Right cardiac atrium (tissue), 5 donors: ENCODE measurements at places on chromosomes 5 and 9. TPM values are rescaled to one million over a fixed set of nuclear protein-coding genes. Genes with fewer than 3 reads are reported as not detected.

GRCh38 chr5:130974021-130974683 is 190.9 kb downstream of the HINT1 start:
- DNase-seq: no peak

DNA sequence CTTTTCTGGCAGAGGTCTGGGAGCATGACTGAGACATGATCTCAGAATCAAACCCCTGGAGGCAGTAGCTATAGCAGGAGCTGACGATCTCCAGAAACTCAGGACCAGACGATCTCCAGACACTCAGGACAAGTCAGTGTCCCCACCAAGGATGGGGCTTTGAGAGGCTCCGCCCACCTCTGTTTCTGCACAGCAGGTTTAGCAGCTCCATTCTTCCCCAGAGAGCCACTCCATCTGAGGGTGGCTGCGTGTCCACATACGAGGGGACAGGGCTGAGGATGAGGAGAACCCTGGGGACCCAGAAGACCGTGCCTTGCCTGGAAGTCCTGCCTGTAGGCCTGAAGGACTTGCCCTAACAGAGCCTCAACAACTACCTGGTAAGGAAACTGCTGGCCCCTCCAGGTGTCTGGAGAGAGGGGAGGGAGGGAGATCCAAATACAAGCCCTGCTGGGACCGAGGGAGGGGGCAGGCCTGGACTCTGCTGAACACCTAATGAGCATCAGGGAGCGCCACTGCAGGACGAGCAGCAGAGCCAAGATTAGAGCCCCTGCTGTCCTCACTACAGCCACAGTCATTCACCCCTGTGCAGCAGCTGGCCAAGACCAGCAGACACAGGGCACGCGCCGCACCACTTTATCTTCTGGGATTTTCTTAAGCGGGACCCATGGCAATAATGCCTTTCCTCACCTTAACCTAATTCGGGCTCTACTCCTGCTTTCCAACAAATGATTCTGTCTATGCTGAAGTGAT is at the start of gene GABRP:
Gene GABRP (plus strand): TSS at position 228 of the 750 bp plus-strand sequence. CDS start 4,891 bp downstream, outside the sequence.
- DNase-seq: no peak

NMUR2 gene
- total RNA-seq: not detected

F2RL1 gene
- total RNA-seq: 1.4 TPM

DNA sequence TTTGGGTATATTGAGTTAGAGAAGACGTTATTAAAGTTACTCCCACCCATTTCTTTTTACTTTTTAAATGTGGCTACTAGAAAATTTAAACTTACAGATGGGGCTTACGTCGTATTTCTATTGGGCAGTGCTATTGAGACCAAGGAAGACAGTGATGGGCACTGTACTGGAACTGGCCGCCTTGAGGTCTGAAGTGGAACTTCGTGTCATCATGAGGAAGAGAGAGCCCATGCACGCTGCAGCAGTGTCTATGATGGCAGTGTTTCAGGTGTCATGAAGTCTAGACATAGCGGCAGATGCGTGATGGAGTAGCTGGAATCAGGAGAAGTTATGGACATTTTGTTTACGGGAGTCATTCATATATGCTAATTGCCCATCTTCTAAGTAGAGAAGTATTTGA is 143.7 kb downstream of the LRRC70 start:
- no peak for DNase-seq

CTXN3 gene
- total RNA-seq: not detected

FSTL4 gene
- not detected for total RNA-seq

ZDHHC11 gene
- 25.0 TPM for total RNA-seq

PCDHA3 gene
- total RNA-seq: 0.40 TPM

DNA sequence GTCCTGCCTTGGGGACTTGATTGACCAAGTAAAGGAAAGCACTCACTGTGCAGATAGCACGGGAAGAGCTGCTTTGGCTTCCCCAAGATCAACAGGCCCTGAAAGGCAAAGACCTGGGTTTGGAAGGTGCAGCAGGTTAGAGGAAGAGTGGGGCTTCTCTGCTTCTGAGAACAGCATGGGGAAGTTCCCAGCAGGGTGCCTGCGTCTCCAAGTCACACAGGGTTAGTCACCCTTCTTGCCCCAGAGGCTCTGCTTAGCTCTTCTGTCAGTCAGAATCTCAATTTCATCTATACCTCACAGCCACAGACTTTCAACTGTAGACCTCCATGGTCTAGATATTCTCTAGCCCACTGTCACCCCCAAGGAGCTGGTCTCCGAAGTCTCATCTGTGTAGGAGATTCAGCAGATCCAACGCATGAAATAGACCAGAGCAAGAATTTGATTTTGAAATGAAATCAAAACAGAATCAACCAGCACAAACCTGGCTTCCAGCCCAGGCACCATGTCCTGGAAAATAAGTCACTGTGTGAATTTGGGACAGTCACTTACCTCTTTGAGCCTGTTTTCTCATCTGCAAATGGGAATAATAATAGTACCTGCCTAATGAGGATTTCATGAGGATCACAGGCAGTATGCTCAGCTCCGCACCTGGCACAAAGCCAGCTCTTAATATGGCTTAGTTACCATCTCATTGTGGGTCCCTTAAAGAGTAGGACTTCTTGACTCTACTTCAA is 64.0 kb downstream of the SFXN1 start:
- no peak for DNase-seq

DNA sequence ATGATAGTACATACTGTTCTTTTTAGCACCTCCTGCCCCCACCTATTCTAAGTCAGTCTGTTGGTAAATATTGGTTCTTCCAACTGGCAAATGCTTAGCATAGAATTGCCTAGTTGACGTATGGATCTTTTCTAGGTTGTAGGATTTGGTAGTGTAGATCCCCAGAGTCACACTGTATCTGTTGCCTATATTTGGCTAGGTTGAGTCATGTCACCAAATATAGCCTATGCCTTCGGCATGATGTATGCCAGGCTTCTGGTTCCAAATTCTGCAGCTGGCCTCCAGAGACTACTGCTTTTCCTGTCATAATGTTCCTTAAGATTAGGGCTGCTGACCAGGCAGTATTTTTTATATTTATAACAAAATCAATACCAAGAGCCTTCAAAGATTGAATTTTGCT is 38.2 kb downstream of the CPEB4 start:
- DNase-seq: no peak

DNA sequence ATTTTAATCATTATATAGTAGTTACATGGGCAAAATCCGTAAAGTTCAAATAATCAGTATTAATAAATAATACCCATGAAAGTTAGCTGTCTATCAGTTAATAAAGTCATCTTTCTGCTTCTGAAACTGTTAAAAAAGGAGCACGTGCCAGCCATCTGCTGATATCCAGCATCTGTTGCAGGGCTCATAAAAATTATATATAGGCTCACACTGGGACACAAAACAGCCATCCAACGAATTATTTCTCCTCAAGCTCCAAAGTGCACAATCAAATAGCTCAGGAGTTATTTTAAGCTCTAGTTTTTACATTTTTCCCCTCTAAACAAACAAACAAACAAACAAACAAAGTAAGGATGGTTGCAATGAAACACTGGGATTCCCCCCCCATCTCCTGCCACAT is 48.3 kb downstream of the MRPS27 start:
- no peak for DNase-seq

ENTPD8 gene
- total RNA-seq: not detected

- no peak for DNase-seq
Measured at GRCh38 chr5:58040044-58040443, 419.8 kb downstream of the PLK2 start.

TAF11L8 gene
- not detected for total RNA-seq

DND1 gene
- not detected for total RNA-seq

- no peak for DNase-seq
Measured at GRCh38 chr5:125148076-125148475, 401.6 kb upstream of the ZNF608 start.

DNA sequence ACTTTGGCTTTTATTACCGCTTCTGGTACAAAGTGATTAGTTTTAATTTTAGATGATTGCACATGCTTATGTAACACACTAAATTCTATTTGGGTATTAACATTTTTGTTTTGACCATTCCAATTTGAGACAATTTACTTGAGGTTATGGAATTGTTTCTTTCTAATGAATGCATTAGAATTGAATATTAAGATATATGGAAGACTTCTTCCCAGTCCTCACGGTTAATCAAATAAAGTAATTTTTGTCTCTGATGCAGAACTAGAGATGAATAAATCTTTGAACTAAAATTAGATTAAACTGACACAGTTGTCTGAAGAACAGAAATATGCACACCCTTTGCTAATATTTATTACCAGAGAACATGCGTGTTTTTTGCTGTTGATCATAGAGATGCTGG is 127.1 kb upstream of the FBXL17 start:
- DNase-seq: no peak

- DNase-seq: no peak
Measured at GRCh38 chr9:20395651-20396050, 226.6 kb downstream of the MLLT3 start.

DNA sequence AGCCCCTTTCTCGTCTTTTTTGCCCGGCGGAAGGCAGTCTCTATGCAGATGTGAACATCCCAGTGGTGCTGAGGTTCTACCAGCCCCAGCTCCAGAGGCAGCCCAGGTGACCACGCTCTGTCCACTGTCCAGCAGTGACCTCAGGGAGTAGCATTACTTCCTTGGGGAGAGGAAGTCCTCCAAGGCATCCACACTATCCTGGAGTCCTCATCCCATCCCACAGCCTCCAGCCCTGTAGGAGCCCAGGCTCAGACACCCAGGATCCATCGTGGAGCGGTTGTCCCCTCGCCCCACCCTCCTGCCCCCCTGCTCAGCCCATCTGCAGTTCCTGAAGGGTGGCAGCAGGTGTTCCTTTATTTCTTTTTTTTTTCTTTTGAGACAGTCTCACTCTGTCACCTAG is 294.5 kb upstream of the IRX4 start:
- no peak for DNase-seq

TMEM141 gene
- total RNA-seq: 99.4 TPM

- DNase-seq: no peak
Measured at GRCh38 chr9:109945573-109945972, 165.6 kb downstream of the PALM2AKAP2 start.

- DNase-seq: no peak
Measured at GRCh38 chr5:82068723-82069122, 96.9 kb downstream of the ATG10 start.

NIPAL4 gene
- total RNA-seq: 0.74 TPM

BRINP1 gene
- 1.6 TPM for total RNA-seq

GRCh38 chr5:34657274-34657921 is 1.3 kb downstream of the RAI14 start:
- DNase-seq: peak; percentile 28

C9orf50 gene
- not detected for total RNA-seq

GRCh38 chr5:61667525-61668218 is 335.6 kb downstream of the ZSWIM6 start:
- DNase-seq: no peak

GRCh38 chr5:15737871-15738664 is 238.1 kb downstream of the FBXL7 start:
- DNase-seq: no peak

C5orf15 gene
- 29.7 TPM for total RNA-seq

DNA sequence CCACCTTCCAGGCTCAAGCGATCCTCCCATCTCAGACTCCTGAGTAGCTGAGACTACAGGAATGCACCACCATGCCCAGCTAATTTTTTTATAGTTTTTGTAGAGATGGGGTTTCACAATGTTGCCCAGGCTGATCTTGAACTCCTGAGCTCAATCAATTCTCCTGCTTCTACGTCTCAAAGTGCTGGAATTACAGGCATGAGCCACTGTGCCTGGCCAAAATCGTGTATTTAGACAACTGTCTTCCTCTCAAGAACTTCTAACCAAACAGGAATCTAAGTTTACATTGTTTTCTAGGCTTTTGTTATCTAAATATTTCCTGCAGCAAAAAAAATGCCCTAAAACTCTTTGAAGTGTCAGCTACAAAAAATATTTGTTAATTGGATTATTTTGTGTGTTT is 78.8 kb downstream of the NLN start:
- no peak for DNase-seq

VLDLR gene
- 82.5 TPM for total RNA-seq

GRCh38 chr5:112878760-112879159 is 17.7 kb downstream of the SRP19 start:
- DNase-seq: no peak
